ENCODE measurements at places on chromosomes 5 and 9.

DNA sequence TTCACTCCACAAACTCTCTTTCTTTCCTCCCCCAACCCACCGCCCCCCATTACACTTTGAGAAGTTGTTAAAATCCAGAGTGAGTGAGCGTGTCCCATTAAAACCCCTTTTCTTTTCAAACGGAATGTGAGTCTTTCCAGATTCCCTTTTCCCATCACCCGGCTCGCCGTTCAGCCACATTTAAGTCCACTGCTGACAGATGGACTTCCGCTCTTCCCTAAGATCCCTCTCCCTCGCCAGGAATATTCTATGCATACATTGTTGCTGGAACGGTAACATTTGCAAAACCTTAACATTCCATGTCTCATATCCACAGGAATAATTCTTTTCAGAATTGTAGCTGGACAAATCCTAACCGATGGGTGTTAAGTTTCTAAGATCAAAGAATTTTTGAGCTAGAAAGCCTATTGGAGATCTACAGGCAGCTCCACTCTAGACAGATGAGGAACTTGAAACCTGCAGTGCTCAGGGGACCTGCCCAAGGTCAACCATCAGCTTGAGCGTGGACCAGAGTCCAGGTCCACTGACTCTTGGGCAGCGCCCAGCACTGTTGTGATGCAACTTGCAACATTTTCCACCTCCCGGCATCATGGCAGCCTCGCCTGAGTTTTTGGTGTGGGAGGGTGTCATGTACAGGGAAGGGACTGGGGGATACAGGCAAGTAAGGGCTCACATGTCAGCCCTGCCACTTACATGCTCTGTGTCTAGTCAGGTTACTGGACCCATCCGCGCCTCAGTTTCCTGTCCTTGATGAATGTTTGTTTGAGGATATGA is 500.1 kb downstream of the CCDC171 start:
- no peak for DNase-seq

GRCh38 chr5:33969572-33970452 is 14.7 kb downstream of the SLC45A2 start:
- DNase-seq: peak; percentile 36

DNA sequence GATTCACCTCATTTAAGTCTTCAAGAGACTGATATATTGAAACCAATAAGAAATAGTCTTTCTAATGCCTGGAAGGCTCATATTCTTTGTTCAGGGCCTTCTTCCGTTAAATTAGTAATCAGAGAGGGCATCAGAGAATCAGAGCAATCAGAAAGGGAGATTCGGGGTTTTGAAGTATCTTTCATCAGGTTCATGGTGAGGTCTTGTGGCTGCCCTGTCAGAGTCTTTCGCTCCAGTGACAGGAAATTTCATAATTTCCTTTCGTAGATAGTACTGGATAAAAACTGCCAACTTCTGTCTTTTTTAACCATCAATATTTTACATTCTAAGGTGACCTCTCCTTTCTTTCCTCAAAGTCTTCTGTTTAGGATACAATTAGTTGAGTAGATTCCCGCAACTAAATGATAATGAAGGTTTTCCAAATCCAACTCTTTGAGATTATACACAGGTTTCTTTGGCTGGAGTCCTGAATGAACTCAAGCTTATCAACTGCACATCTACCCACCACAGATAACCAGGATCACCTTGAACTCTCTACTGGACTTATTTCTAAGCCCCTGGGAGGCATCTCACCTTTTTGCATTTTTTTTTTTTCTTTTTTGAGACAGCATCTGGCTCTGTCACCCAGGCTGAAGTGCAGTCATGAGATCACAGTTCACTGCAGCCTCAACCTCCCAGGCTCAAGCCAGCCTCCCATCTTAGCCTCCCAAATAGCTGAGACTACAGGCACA is 5.5 kb downstream of the IL31RA start:
- no peak for DNase-seq

DNA sequence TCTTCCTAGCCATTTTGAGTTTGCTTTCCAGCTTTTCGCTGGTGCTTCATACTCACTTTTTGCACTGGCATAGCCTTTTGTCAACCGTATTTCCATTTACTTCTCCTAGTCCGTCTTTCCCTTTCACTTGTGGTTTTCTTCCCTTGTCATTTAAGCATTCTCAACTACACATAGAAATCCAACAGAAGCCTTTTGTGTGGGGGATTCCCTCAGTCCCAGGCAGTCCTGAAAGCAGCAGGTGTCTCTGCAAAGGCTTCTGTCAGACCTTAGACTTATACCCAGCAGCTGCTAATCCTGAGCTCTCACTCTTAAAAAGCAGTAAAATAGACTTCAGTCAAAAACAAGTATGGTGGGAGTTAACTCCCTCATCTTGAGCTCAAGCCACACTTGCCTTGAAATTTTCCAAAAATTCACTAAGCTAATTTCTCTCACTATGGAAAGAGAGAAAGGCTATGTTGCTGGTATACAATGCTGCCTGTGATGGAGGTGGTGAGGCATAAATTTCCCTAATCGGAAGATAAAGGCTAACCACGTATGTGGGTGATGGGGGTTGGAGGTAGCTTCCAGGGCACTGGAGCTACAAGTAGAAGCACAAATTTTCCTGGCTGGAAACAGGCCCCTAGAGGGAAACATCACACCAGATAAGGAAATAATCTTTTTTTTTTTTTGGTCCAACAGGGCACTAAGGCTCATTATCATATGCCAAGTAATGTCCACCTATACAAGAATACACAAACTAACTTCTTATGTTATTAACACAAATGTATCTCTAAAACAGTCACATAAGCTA is 34.8 kb upstream of the IFNK start:
- no peak for DNase-seq

DNA sequence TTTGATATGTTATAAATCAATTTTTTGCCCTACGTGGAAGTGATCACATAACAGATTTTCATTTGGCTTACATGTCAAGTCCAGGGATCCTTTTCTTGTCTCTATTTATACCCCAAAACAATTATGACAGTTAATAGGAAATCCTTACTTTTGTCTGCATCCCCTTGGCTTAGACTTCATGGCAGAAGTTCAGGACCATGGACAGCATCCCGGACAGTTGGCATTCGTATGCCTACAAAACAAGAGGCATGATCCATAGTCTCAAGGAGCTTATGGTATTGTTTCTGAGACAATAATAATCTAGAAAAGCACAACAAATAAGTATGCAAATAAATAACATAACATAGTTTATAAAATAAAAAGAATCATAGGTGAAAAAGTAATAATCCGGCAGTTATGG is 214.3 kb upstream of the GRIA1 start:
- DNase-seq: no peak

- DNase-seq: no peak
These were observed 12.8 kb downstream of the B4GALT1 start for GRCh38 chr9:33154371-33154770.

DNA sequence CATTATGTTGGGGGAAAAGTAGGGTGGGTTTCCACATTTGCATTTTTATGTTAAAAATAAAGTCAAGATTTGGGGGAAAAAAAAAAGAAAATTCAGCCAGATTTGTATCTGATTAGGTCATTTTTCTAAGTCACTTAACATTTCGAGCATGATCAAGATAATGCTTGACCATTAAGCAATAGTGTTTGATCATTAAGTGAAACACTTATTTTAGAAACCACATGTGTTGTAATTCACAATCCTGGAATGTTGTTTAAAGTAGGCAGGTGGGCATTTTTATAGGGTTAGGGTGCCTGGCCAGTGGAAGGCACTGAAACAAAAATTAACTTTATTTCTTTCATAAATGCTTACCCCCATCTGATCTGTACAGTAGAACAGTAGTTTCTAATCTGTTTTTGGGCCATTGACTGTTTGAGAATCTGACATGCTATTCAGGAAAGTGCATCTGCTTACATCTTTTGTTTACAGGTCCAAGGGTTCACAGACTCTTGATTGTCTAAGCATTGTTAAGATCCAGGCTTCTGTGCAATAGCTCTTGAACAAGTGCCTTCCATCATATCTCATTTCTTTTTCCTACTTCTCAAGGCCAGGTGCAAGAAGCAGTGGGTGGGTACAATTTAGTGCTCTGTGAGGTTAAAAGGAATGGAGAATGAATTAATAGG is 9.1 kb downstream of the ZCCHC9 start:
- no peak for DNase-seq

- DNase-seq: peak; percentile 6
These were observed 425.3 kb downstream of the CSNK1G3 start for GRCh38 chr5:123937230-123937629.

GRCh38 chr5:9318031-9318430 is 227.8 kb downstream of the SEMA5A start:
- no peak for DNase-seq

DNA sequence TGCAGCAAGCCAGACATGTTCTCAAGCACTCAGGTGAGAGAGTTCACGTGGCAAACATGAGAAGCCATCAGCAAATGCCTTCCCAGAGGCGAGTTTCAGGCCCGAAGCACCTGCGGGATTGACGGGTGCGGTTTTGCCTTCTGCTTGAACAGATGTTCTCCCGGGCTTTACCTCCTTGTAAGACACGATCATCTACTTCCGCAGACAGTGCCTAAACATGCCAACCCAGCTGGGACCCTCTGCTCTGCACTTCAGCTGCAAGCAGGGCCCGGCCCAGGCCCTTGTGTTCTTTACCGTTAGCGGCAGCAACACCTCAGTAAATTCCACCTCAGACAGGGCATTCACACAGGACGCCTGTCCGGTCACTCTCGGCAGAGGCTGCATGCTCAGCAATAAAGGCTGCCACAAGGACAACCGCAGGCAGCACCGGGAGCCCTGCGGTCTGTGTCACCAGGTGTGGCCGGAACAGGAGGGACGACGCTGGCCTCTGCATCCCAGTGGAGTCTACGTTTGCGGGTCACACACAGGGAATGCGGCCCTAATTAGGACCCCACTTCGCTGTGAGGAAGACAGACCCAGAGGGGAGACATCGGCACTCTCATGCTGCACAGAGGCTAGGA is 139.6 kb downstream of the ROR2 start:
- peak; percentile 97 for DNase-seq

GRCh38 chr5:104305602-104306001 is 743.0 kb upstream of the NUDT12 start:
- DNase-seq: no peak

GRCh38 chr9:81560851-81561732 is 128.3 kb downstream of the TLE1 start:
- no peak for DNase-seq

GRCh38 chr9:130364619-130365322 is 80.0 kb upstream of the ASS1 start:
- DNase-seq: no peak

GRCh38 chr9:130780415-130780814 is 54.6 kb upstream of the ABL1 start:
- no peak for DNase-seq

GRCh38 chr9:131529597-131530545 is 1.2 kb downstream of the UCK1 start:
- no peak for DNase-seq

- DNase-seq: no peak
These were observed 35.4 kb downstream of the ADAMTS2 start for GRCh38 chr5:179309751-179310320.

DNA sequence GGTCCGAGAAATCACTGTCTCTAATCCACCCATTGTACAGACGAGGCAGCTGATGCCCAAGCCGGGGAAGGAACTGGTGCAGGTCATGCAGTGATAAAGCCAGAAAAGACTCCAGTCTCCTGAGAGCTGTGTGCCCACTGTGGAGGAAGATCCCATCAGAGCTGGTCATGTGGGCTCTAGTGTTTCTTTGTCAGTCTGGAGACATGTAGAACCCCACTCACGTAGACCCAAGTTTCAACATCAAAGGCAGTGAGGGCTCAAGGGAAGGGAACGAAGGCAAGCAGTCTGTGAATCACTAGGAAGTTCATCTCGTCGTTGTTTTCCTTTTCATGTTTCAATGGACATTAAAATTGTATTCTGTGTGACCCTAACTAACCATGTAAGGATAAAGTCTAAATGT is 14.6 kb upstream of the GLIPR2 start:
- no peak for DNase-seq

DNA sequence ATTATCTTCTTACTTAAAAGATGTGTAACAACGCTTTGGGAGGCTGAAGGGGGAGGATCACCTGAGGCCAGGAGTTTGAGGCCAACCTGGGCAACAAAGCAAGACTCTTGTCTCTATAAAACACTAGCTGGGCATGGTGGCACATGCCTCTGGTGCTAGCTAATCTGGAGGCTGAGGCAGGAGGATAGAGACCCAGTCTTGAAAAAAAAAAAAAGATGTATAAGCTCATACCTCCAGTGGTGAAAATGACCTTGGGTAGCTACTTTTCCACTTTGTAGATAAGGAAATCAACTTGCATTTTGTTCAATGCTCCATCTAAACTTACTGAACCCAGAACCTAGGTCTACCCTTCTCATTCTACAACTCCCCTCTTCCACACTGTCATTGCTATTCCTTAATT is 16.6 kb downstream of the ARRDC3 start:
- no peak for DNase-seq

- DNase-seq: no peak
These were observed 749.8 kb upstream of the CDH9 start for GRCh38 chr5:27788184-27788583.

GRCh38 chr5:170362102-170362501 is 27.1 kb downstream of the KCNMB1 start:
- DNase-seq: no peak

DNA sequence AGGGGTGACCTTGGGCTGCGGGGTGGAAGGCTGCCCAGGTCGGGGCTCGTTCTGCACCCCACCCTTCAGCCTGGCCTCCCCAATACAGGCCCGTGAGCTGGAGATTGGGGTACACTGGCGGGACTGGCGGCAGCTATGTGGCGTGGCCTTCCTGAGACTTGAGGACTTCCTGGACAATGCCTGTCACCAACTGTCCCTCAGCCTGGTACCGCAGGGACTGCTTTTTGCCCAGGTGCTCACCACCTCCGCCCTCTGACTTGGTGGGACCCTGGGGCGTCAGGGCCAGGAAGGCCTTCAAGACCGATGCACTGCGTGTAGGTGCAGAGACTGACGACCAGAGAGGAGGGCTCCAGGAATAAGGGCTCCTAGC is 10.5 kb downstream of the ZDHHC12 start:
- no peak for DNase-seq

- DNase-seq: no peak
These were observed 13.2 kb upstream of the FAM120AOS start for GRCh38 chr9:93466416-93467061.

DNA sequence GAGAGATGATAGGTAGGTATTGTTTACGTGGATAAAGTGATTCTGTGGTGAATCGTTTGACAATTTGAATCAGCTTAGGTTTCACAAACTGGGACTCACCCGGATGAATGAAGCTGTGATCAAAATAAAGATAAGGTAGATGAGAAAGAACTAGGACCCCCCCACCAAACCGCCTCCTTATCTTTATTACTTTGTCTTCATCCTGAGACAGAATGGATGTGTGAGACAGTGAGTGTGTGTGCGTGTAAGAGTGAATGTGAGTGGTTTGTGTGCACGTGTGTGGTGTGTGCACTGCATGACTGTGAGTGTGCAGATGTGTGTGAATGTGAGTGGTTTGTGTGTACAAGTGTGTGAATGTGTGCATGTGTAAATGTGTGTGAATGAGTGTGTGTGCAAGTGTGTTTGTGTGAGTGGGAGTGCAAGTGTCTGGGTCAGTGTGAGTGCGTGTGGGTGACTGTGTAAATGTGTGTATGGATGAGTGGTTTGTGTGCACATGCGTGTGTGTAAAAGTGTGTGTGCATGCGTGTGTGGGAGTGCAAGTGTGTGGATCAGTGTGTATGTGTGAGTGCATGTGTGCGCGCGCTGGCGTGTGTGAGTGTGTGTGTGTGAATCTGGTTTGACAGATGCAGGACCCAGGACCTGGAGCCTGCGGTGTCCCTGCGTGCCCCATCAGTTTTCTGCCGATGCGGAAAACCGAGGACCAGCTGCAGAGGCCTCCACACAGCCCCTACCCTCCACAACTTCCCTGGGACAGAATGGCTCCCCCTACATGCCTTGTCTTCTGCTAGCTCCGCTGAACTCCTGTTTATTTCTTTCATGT is 11.4 kb upstream of the ENG start:
- peak; percentile 22 for DNase-seq

- DNase-seq: peak; percentile 73
These were observed 118.6 kb downstream of the ZSWIM6 start for GRCh38 chr5:61450493-61451279.
